ENCODE measurements at places on chromosomes 16 and 17.
A peak's percentile ranks its signal among the peaks of the same experiment; 100 is the strongest.

GRCh38 chr17:64214950-64215349 is 48.1 kb downstream of the TEX2 start:
- DNase-seq = no peak

- DNase-seq = no peak
These were observed 57.0 kb downstream of the TOX3 start for GRCh38 chr16:52489894-52490293.

- DNase-seq = no peak
These were observed 140.6 kb downstream of the CLEC16A start for GRCh38 chr16:11084876-11085485.

- no peak for DNase-seq
These were observed 17.2 kb downstream of the ORC6 start for GRCh38 chr16:46706642-46707041.

- no peak for DNase-seq
These were observed 72.8 kb downstream of the FOXL1 start for GRCh38 chr16:86651013-86651627.

- no peak for DNase-seq
These were observed 10.8 kb downstream of the LRRC3C start for GRCh38 chr17:39938140-39938869.

GRCh38 chr17:21042458-21043295 is at the start of gene USP22:
TSS of gene USP22 (minus strand) at chr17:21043011. CDS start at chr17:21042835, 176 bp downstream.
- DNase-seq = no peak

DNA sequence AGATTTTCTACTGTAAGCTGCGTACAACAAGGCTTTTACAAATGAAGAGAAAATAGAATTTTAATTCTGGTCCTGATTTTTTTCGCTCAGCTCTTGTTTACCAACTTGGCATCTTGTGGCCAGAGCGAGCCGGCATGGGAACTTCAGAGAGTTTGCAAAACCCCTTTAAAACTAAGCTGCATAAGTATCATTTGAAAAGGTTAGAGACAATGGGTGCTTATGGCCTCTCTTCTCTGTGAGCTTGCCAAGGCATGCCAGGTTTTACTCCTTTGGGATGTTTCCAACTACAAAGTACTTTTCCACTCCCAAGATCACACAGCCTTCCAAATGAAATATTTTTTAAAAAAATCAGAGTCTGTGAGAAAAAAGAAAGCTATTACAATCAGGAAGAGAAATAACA is 62.4 kb upstream of the FA2H start:
- DNase-seq = no peak

DNA sequence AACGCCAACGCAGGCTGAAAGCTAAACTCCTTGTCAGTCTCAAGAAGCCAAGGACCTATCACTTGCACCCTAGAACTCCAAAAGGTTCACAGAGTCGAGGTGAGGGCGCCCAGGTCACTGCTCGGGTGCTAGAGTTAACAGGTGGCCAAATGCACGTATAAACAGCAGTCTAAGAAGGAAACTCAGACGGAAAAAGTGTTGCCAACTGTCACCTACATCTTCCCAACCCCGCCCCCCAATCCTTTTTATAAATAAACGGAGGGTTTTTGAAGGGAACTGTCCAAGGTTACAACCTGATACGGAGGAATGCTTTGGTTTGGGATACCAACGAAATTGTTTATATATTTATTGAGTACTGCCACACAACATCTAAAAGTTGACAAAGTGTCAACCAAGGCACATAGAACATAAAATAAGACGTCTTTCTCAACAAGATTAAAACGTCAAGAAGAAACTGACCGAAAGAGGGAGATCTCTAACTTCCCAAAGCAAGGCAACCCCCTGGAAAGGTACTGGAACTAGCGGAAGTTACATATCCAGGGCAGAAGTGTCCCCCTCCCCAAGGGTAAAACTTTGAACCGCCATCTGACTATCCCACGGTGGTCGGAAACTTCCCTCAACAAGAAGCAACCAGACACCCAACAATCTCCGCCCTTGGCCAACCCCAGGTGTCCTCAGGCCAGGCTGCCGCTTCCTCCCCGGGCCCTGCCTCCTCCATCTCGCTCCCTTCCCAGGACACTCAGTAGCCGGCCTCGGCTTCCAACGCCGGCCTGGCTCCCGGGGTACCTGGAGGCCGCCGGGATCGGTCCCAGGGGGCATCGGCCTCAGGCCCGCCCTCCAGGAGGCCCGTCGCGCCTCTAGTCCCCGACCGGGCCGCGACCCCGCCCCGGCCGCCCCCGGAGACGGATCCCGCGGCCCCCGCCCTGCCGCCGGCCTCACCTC is 982 bp downstream of the SPAG9 start:
- DNase-seq = peak; percentile 71

DNA sequence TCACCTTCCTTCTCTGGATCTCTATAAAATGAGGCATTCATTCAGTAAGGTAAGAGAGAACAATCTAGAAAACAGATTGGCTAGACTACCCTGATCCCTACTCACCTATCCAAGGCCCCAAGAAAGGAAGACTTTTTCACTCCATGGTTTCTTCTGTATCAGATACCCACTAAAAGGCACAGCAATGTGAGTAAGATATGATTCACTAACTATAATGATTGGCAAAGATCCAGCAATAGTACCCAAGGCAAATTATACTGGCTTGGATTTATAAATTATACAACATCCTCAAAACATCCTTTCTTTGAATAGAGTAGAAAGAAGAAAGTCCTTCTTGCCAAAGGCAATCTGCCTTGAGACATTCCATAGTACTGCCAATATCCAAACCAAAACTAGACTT is 1432.0 kb upstream of the GOT2 start:
- no peak for DNase-seq

DNA sequence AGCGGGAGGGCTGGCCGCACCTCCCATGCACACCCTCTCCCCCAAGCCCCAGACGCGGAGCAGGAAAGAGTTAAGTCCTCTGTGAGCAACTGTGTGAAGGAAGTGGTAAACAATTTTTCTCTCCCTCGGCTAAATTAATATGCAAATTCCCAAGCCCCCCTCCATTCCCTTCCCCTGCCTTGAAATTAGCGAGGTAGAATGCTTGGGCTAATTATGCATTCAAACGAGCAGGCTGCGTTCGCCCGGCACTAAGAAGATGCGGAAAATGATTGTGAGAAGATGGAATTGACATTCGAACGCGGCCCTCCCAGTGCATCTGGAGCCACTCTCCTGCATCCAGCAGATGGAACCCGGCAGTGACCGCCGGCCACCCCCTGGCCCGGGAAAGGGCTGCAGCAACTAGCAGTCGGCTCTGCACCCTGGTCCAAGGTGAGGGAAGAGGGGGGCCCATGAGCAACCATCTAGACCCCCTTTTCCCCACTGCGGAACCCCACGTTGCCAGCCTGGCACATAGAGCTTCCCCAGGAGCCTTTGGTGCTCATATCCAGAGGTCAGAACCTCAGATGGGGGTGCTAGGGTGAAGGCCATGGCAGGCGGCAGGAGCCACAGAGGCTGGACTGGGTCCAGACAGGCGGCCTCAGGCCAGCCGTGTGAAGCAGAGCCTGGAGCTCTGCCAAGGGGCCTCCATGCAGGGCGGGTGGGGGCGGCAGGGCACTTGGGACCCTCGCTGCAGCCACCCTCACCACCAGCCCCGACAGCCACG is 49.1 kb upstream of the ACSF3 start:
- DNase-seq = no peak

DNA sequence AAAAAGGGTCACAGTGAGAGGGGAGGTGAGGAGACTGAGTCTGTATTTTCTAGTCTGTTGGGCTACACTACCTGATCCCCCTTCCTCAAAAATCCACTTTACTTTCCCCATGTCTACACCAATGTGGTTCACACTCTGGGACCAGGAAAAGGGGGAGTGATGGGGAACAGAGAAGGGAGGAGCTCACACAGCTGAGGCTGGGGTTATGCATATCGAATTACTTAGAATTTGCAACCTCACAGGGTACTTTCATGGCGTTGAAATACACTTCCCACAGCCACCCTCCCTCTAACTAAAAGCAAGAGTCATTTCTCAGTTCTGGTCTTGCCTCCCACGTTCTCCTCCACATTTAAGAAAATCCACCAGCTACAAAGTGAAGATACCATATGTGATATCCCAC is 14.1 kb downstream of the MAPT start:
- no peak for DNase-seq

- DNase-seq = no peak
These were observed 7.7 kb downstream of the CDH1 start for GRCh38 chr16:68744744-68745280.

DNA sequence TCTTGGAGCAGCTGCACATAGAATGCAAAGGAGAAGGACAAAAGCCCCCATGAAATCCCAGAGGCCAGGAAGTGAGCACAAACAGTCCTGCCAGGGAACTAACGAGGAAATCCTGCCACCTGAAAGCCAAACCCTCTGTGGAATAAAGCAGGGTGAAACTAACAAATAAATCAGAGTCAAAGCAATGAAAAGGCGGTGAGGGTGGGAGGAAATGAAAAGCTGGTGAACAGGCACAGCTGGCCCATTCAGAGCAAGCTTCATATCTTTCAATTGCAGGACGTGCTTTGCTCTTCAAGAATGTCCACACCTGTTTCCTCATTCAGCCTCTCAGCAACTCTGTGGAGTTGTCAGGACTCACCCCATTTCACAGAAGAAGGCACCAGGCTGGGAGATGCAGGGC is 108.1 kb downstream of the ABCC12 start:
- no peak for DNase-seq

DNA sequence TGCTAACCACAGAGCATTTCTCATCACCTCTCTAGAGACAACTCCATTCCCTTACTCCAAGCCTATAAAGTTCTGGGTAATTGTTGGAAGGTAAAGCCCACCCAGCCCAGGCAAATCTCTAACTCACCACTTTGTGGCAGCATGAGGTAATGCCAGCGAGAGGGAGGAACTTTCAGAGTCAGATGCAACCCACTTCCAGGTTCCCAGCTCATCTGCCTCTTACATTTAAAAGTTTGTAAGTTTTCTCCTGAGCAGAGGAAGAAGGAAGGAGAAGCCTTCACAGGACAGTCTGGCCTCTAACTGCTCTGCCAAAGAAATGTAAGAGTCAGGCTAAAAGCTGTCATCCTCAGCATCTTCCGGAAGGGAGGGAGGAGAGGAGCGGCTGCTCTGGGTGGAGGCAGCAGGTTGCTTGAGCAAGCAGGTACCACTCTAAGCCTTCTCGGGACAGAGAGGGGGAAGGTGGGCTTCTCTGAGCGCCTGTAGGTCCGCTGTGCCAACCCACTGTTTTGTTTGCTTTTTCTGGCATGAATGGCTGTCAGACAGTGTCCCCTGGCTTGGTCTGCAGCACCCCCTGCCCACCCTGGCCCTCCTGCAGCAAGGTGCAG is 1.0 kb downstream of the ZNF319 start:
- DNase-seq = no peak

GRCh38 chr17:83195330-83196023 is 116.1 kb downstream of the METRNL start:
- DNase-seq = peak; percentile 79

DNA sequence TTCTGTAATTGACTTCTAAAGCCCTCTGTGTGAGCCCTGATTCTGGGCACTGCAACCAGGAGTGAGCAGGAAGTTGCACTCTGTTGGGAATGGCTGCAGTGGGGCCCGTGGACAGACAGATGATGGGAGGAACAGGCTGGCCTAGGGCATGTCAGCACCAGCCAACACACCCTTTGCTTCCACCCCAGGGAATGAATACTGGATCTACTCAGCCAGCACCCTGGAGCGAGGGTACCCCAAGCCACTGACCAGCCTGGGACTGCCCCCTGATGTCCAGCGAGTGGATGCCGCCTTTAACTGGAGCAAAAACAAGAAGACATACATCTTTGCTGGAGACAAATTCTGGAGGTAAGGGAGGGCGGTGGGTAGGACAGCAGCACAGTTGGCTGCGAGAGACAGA is 10.8 kb upstream of the LPCAT2 start:
- no peak for DNase-seq

DNA sequence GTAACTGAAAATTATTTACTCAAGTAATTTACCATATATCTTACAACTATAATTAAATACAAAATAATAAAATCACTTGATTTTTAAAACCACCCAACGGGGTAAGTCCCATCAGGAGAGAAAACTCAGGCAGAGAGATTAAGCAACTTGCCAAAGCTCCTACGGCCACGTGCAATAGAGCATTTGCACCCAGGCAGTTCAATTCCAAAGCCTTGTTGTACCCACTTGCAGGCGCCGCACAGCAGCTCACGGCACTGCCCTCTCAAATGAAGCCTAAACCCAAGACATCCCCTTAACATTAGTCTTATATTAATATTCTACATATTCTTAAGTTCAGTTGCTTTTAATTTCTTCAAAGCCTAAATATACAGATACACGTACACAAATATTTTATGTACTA is 75.7 kb downstream of the SPAG9 start:
- DNase-seq = no peak

DNA sequence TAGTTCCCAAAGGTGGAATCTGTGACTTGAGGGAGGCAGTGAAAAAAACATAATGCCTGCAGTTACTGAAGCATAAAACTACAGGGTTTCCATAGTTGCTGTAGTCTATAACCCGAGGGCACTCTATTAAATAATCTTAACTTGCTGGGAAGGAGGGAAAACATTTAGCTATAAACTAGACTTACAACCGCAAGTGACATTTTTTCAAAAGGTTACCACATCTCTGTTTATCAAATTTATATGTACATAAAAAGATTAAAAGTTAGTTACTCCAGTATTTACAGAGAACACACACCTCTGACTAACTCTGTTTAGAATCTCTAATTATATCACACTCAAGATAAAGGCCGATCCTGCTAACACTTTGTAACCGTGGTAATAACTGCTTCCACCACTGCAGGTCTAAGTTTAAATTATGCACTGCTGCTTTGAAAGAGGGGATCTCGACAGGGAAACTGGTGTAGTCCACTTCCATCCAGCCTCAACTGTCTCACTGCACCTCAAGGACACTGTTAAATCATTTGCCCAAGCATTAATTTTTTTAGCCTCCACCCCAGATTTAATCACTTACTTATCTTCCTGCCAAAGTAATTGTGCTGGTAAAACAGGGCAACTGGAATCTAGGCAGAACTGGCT is 14.6 kb downstream of the KCNJ16 start:
- DNase-seq = no peak

DNA sequence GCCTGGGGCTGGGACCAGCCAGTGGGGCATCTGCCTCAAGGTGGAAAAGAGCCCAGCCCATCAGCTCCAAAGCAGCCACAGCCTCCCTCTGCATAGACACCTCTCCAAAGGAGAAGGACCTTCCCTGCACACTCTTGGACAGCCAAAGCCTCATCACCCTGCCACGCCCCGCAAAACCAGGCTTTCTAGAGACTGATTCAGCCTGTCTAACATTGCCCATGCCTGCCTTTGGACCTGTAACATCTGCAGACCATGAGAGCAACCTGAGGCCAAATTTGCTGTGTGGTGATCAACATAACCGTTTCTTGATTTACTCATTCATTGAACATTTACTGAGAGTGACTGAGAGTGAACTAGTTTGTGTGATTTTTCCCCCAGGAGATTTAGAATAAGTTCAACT is 219.7 kb upstream of the HSBP1 start:
- DNase-seq = no peak

- no peak for DNase-seq
These were observed 4.7 kb downstream of the KCTD5 start for GRCh38 chr16:2686912-2687507.

DNA sequence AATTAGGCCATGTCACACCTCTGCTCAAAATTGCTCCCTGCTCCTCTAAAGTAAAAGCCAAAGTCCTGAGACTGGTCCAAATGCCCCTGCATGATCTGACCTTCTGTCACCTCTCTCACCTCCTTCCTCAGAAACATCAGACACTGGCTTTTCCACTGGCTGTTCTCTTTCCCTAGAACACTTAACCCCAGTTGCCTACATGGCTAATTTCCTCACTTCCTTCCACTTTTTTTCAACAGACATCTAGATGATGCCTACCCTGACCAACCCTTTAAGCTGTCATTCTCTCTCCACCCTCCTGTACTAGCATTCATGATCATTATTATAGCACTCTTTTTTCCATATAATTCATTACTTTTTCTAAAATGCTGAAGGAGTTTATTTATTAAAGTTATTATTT is 31.0 kb downstream of the CCT6B start:
- DNase-seq = no peak

Measured in sciatic nerve (tissue), 2 donors.